ENCODE measurements at places on chromosomes 7 and 10. TPM values are rescaled to one million over a fixed set of nuclear protein-coding genes. Genes with fewer than 3 reads are reported as not detected.

DNA sequence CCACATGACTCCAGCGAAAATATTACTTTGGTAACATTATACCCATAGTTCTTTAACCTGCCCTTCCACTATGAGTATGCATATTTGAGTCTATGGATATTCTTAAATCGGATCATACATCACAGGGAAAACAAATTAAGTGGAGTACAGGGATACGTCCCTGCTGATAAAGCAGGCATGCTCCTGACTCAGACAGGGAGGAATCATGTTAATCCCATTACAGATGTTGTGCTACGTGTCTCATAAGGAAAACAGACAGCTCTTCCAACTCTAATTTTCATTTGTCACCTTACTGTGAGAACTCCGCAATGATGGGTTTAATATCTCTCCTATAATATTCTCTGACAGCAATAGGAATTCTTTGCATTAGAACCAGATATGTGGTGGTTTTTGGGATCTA, 469.5 kb upstream of the POM121L12 start:
- DNase-seq: no peak

DYDC1 gene
- total RNA-seq: not detected

DNA sequence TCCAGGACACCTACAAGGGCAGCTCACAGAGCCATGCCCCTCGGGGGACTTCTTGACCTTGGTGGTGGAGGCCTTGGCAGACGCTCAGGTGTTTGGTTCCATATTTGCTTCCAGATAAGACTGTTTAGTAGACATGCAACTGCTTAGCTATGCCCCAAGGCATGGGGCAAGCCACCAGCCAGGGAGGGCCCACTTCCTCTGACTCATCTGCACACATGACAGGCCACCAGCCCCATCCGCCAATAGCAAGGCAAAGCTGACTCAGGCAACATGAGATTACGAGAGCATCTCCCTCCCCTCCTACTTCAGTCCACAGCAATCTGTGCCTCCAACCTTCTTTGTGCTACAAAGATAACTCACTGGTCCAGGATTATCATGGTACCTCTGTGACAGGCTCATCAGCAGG, 54.9 kb downstream of the KCNMA1 start:
- no peak for DNase-seq

DNA sequence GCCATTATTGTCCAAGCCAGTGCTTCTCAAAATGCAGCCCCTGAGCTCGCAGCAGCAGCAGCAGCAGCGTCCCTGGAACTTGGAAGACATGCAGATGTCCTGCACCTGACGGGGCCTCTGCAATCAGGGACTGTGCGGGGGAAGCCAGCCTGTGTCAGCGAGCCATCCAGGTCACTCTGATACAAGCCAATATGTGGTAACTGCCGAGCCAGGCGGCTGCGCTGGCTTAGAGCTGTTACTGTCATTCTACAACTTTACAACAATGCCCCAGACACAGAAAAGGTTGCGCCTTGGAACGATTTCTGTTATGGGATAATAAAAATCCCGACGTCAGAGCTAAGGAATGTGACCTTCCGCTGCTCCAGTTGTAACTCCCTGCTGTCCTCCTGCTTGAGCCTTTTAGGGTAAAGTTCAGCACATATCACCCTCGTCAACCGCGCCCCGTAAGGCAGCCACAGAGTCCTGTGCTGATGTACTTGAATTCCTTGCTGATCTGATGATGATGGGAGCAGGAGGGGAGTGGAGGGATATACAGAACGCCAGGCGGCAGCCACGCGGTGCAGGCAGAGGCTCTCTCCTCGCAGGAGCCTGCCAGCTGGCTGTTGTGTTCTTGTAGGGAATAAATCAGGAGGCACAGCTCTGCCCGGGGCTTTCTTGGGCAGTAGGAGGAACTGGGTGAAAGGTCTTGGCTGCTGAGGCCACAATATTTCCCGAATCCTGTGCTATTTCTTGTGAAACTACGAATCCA, 20.0 kb upstream of the CRYGN start:
- no peak for DNase-seq

DNA sequence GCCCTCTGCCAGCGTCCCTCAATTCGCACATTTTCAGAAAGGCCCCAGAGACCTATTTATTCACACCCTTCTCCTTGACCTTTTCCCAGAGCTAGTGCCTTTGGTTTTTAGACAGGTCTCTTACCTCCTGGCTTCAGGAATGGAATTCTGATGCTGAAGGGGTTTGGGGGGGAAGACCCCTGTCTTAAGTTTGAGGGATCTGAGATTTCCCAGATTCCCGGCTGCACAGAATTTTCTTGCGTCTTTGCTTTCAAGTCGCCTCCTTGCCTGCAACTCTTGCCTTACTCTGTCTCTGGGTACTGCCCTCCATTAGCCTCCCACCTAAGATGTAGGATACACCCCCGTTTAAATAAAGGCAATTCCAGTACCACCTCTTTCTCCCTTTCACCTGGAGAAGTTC, 1.9 kb downstream of the GATA3 start:
- no peak for DNase-seq

GRCh38 chr7:55387062-55387965, 22.2 kb downstream of the LANCL2 start:
- peak; percentile 70 for DNase-seq

DNA sequence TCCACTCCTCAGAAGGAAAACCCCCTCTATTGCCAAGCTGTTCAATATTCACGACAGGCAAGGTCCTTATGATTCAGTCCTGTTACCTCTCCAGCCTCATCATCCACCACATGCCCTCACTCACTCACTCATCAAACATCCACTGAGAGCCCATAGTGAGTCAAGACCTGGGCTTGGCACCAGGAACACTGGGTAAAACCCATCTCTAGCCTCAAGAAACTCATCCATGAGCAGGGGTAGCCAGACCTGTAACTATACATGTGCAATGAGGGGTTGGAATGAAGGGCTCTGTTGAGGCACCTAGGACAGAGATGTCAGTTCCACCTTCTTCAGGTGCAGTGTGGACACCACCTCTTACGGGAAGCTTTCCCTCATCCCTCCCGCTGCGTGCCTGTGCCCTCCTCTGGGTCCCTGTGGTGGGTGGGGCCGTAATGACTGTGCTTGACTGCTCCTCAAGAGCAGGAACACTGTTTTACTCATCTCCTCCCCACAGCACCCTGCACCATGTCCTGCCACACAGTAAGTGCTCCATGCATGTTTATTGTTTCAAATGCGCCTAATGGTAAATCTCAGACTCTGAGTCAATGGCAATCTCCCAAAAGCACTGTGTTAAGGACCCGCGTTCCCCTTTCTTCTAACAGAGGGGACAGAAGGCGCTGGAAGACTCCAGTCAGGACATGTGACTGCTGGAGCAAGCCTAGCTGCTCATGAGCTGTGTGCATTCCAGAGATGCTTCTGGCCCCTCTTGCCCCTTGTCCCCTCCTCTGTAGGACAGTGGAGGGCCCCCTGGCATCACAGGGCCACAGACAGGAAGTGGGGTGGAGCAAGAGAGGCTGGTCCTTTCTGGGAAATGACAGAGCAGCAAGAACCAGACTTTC, 95.4 kb downstream of the HIPK2 start:
- no peak for DNase-seq

- no peak for DNase-seq
These were observed 114.4 kb downstream of the PTPRN2 start for GRCh38 chr7:158473221-158473620.

DNA sequence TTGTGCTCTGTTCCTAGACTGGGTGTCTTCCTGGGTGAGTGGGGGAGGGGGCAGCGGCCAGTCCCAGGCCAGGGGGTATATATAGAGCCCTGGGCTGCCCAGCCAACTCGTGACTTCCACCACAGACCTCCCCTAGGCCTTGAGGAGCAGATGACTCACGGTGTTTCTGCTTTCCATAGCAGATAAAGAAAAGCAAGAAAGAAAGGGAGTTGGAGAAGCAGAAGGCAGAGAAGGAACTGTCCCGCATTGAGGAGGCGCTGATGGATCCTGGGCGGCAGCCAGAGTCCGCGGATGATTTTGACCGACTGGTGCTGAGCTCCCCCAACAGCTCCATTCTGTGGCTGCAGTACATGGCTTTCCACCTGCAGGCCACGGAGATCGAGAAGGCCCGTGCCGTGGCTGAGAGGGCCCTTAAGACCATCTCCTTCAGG, 10.1 kb downstream of the CALHM2 start:
- DNase-seq: no peak

GRCh38 chr7:134690016-134690415, 43.4 kb downstream of the BPGM start:
- DNase-seq: no peak
